ENCODE measurements at places on chromosomes 4 and X. TPM values are rescaled to one million over a fixed set of nuclear protein-coding genes. Genes with fewer than 3 reads are reported as not detected.

DNA sequence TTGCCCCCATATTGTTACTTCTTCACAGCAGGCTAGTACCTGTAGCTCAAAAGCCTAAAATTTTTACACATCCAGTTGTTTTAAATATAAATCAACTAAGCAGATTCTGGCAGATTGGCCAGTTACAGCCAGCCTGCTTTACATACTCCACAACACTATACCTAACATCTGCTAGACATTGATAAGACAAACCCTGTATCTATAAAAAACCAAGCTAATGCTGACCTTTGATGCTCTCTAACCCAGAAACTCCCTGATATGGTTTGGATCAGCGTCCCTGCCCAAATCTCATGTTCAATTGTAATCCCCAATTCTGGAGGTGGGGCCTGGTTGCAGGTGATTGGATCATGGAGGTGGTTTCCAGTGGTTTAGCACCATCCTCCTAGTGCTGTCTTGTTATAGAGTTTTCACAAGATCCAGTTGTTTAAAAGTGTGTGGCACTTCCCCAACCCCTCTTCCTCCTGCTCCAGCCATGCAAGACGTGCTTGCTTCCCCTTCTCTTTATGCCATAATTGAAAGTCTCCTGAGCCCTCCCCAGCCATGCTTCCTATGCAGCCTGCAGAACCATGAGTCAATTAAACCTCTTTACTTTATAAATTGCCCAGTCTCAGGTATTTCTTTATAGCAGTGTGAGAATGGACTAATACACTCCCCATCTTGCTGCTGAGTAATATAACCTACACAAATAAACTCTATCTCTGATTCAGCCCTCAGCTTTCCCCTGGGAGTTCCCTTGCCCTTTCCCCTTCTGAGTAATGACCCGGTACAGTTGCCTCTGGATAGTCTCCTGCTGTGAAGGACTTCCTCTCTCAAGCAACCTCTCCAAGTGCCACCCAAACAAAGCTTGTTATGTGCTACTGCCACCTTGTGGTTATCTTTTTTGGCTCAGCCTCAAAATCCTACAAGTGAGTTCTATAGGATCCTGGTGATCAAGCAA lies 39.6 kb downstream of the ZCCHC13 start:
- no peak for DNase-seq

DNA sequence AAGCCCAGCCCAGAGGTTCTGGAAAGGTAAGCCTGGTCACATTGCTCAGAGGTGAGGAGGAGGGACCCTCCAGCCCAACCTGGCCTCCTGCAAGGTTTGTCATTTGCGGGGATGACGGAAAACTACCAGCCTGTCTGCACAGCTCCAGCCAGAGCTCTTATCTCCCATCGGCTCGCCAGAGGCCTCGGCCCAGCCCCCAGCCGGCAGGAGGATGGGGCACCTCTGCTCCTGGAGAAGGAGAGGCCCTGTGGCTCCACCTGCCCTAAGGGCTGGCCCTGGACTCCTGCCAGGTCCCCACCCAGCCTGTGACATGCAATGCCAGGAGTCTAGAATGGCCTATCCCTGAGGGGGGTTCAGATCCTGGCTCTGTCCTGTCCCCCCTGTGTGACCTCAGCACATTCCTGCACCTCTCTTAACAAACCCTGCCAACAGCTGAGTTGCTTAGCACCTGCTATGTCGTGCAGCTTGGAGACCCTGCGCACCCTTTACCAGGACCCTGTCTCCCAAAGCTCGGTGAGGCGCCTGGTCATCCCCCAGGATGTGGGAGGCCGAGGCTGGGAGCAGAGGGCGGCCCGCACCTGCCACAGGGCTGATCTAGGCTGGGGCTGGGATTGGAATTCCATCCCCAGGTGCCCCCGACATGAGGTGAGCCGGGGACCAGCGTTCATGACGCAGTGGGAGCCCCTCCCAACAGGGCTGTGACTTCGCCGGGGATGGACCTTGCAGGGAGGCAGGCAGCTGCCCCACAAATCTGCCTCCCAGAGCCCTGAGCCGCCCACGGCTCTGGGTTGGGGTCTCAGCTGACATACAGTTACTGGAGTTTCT lies 14.4 kb downstream of the ADRA2C start:
- peak; percentile 34 for DNase-seq

DNA sequence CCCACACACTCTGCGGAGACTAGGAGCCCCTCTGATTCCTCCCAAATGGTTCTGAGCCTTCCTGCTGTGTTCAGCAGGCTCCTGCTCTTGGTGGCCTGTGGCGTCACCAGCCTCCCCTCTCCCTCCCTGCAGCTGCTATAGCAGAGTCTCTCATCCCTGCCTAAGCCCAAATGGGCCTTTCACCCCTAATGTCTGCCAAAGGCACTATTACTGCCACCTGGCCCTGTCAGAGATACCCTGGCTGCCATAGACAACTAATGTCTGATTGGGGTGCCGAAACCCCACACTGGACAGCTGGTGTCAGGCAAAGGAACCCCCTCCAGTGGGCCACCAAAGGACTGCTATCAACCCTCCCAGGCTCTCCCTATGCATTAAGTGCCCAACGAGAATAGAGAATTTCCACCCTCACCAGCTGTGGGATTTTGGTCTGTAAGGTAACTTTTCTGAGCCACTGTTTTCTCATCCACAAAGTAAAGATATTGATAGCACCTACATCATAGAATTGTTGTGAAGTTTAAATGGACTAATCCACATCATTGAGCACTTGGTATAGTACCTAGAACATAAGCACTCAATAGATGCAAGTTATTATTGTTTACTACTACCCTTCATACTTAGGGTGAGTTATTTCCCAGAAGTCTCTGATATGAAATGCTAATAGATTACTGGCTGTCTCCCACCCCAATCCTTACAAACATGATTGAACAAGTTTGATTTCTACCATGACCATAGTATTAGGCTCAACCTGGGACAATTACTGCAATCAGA lies 421.3 kb downstream of the MID1IP1 start:
- DNase-seq: no peak

Gene PROM1
- polyA plus RNA-seq: 3.2 TPM

DNA sequence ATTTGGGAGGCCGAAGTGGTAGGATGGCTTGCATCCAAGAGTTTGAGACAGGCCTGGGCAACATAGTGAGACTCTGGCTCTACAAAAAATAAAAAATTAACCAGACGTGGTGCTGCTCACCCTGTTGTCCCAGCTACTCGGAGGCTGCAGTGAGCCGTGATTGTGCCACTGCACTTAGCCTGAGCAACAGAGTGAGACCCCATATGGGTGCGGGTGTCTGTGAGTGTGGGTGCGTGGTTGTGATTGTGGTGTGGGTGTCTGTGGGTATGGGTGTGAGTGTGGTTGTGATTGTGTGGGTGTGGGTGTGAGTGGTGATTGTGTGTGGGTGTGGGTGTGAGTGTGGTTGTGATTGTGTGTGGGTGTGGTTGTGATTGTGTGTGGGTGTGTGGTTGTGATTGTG lies 114.6 kb downstream of the UBE2K start:
- no peak for DNase-seq

Gene GLRB
- 8.4 TPM for polyA plus RNA-seq

DNA sequence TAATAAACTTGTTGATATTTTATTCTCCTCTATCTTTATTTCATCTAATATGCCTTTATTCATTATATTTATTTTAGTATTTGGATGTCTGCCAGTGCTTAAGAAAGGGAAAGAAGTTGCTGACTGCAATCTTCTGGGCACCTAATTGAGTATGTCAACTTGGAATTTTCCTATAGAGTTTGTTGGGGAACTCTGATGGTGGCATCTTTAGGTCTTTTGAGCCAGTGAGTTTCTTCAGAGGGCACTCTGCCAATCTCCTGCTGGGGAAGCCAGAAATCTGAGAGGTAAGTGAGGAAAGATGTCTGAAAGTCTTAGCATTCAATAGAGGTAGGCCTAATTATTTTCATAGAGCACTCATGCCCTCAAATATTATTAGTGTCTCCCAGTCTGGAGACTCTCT lies 475.0 kb downstream of the GABRG1 start:
- DNase-seq: no peak

- no peak for DNase-seq
Measured at GRCh38 chr4:108794136-108794535, 31.3 kb upstream of the ETNPPL start.

- no peak for DNase-seq
Measured at GRCh38 chr4:25861280-25861950, 1.4 kb downstream of the SEL1L3 start.

Gene CT55
- not detected for polyA plus RNA-seq

Gene NOX1
- polyA plus RNA-seq: not detected

Gene ABLIM2
- 4.2 TPM for polyA plus RNA-seq

- DNase-seq: no peak
Measured at GRCh38 chrX:63932006-63932405, 147.0 kb upstream of the ARHGEF9 start.

GRCh38 chr4:187124331-187124730 lies 400.7 kb upstream of the FAT1 start:
- DNase-seq: no peak

GRCh38 chr4:26140150-26140898 lies 180.5 kb upstream of the RBPJ start:
- DNase-seq: no peak

DNA sequence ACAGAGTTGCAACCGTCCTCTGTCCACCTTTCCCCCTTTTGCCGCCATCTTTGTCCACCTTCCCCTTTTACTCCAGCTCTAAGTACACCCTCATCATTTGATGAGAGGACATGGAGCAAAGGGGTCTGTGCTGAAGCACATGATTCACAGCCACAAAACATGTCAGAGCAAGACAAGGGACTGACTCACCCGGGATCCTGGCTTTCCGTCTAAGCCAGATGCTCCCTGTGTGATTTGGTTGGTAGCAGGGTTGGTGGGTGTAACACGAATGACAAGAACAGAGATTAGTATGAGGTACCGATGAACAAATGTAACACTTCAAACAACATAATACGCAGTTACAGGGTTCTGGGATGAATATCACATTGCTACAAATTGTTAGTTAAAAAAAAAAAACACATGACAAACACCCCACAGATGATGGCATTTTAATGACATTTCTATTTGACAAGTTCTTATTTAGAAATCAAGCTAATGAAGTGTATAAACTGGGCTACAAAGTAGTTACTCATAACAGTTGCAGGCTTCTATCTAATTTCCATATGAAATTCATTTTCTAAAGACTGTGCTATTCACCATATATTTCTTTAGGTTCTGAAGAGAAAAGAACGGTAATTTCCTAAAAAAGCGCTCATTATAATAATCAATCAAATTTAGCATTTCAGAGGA lies 71.4 kb upstream of the ETNPPL start:
- no peak for DNase-seq

Gene MBNL3
- 19.2 TPM for polyA plus RNA-seq

GRCh38 chrX:24563291-24564010 lies 83.7 kb downstream of the PCYT1B start:
- DNase-seq: no peak

Gene IGFBP7
- 809 TPM for polyA plus RNA-seq

Gene LONRF3
- 2.1 TPM for polyA plus RNA-seq

- no peak for DNase-seq
Measured at GRCh38 chr4:17448689-17449088, 63.2 kb downstream of the QDPR start.

DNA sequence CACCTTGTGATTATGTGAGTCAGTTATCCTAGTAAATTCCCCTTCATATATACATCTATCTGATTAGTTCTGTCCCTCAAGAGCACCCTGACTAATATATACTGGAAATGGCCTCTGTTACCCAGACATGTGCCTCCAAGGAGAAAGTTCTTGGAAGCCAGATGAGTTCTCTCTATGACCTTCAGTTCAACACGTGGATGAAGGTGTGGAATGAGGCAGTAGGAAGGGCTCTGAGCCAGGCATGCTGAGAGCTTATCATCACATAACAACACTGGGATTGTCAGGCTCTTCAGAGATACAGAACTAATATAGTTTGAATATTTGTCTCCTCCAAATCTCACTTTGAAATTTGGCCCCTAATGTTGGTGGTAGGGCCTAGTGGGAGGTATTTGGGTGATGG lies 44.4 kb upstream of the DHRSX start:
- no peak for DNase-seq

- DNase-seq: no peak
Measured at GRCh38 chr4:4823621-4824162, 35.8 kb upstream of the MSX1 start.

DNA sequence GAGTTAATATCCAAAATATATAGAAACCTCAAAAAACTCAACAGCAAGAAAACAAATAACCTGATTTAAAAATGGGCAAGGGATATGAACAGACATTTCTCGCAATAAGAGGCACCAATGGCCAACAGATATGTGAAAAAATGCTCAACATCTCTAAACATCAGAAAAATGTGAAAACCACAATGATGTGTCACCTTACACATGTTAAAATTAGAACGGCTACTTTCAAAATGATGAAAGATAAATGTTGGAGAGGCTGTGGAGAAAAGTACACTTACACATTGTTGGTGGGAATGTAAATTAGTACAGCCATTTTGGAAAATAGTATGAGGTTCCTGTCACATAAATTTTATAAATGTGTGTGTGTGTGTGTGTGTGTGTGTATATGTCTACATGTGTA lies 731.3 kb downstream of the DMD start:
- no peak for DNase-seq

DNA sequence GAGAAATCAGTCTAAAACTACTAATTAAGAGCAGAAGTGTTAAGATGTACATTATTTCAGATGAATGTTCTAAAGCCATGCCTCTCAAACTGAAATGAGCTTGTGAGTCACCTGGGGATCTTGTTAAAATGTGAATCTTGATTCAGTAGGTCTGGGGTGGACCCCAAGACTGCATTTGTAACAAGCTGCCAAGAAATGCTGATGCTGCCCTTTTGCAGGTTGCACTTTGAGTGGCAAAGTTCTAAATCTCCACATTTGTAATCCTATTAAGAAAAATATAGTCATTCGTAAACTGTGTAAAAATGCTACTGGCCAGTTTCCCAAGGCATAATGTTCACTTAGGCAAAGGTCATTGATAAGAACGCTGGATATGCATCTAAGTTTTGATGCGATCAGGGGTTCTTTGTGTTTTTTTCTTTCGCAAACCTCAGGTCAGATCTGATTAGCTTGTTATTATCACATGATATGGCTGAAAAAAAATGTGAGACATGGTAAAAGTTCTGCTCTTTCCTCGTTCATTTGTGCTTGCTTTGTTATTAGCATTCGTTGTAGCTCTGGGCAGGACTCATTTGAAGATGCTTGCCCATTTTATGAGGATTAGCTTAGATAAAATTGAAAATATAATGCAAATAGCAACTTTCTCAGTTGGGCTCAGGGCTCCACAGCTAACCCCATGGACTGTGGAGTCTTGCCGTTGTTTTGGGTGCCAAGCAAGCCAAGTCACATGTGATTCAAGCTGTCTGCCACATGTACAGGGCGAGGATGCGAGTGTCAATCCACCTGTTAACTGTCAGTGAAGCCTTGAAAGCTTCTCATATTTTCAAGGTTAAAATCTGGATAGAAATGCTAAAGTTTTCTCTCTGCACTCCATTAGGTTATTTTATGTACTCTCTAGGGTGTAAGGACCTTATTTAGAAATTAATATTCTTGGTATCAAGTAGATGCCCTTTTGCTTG lies 12.1 kb downstream of the TBC1D1 start:
- no peak for DNase-seq

Gene COL25A1
- 0.29 TPM for polyA plus RNA-seq

GRCh38 chr4:15765910-15766697 lies 12.0 kb upstream of the CD38 start:
- no peak for DNase-seq

GRCh38 chrX:150903110-150903508 lies 4.6 kb upstream of the CD99L2 start:
- DNase-seq: no peak

GRCh38 chr4:78520808-78521226 lies 30.8 kb upstream of the ANXA3 start:
- DNase-seq: no peak

Gene DGAT2L6
- polyA plus RNA-seq: not detected

All from right cardiac atrium (tissue), 5 donors.